ENCODE measurements at places on chromosomes 13 and 19. TPM values are rescaled to one million over a fixed set of nuclear protein-coding genes. Genes with fewer than 3 reads are reported as not detected.

DNA sequence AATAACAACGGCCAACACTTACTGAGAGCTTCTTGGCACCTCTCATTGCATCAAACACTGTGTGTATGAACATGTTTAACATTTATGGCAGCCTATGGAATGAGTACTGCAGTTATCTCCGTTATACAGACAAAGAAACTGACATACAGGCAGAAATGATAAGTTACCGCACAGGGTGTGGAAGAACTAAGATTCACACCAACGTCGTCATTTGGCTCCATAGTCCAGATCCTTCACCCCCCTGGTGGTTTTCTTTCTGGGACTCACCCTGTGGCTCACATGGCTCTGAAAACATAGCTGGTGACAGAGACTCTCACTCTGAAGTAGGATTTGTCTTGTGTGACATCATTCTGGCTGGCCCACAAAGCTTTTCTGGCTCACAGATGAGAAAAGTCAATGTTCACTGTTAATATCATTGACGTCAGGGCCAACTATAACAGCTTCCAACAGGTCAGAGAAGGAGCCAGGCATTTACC, 230.1 kb downstream of the DLEU7 start:
- H3K27ac ChIP-seq = no peak overlapping the region
- H3K4me3 ChIP-seq = no peak overlapping the region
- peaks cover 17% of the 10 kb centered on the region for H3K4me1 ChIP-seq
- peaks cover 6% of the 10 kb centered on the region for H3K27me3 ChIP-seq
- no peak for DNase-seq
- H3K36me3 ChIP-seq = no peaks in the 10 kb centered on the region

DNA sequence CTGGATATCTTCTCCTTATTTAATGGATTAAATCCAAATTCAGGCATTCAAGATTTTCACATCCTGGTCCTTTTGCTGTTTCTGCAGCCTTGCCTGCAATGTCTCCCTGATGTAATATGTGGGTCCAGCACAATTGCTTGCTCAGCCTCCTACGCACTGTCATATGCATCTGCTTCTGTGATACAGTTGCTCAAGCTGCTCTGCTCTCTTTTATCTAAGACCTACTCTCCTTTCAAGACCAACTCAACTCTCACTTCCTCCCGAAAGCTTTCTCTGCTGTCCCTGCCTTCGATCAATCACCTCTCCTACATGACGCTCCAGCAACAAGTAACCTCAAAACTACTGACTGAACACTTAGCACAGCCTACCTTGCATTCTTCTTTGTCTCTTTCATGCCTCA, 138.2 kb downstream of the DCLK1 start:
- no peaks in the 10 kb centered on the region for H3K4me1 ChIP-seq
- H3K4me3 ChIP-seq = no peak overlapping the region
- no peak for DNase-seq
- peaks cover 7% of the 10 kb centered on the region for H3K27me3 ChIP-seq
- no peaks in the 10 kb centered on the region for H3K36me3 ChIP-seq

- DNase-seq = peak; percentile 43
- no peak overlapping the region for H3K4me3 ChIP-seq
- H3K27me3 ChIP-seq = no peaks in the 10 kb centered on the region
Observed at GRCh38 chr13:105804561-105805190, 730.8 kb downstream of the EFNB2 start.

GRCh38 chr19:7980635-7981121, 24.8 kb downstream of the ELAVL1 start:
- peaks cover 14% of the 10 kb centered on the region for H3K4me1 ChIP-seq
- no peaks in the 10 kb centered on the region for H3K27me3 ChIP-seq
- no peak for DNase-seq
- H3K4me3 ChIP-seq = no peak overlapping the region
- H3K27ac ChIP-seq = no peak overlapping the region

GRCh38 chr19:12047868-12048267, 4.9 kb downstream of the ZNF878 start:
- peak; percentile 45 for DNase-seq
- no peak overlapping the region for H3K27ac ChIP-seq
- 0 out of 2 replicates have a peak, but pooled peaks cover 4% of the 10 kb centered on the region for H3K4me1 ChIP-seq
- H3K36me3 ChIP-seq = peaks cover 45% of the 10 kb centered on the region
- H3K4me3 ChIP-seq = no peak overlapping the region
- H3K27me3 ChIP-seq = no peaks in the 10 kb centered on the region

The ZNF681 gene
- 2.5 TPM for total RNA-seq

The ERF gene
- total RNA-seq = 17.0 TPM

The ZNF776 gene
- 17.3 TPM for total RNA-seq

- no peaks in the 10 kb centered on the region for H3K36me3 ChIP-seq
- H3K27ac ChIP-seq = no peak overlapping the region
- DNase-seq = no peak
- no peaks in the 10 kb centered on the region for H3K27me3 ChIP-seq
- no peaks in the 10 kb centered on the region for H3K4me1 ChIP-seq
Observed at GRCh38 chr19:28960586-28960985, 252.4 kb downstream of the UQCRFS1 start.

DNA sequence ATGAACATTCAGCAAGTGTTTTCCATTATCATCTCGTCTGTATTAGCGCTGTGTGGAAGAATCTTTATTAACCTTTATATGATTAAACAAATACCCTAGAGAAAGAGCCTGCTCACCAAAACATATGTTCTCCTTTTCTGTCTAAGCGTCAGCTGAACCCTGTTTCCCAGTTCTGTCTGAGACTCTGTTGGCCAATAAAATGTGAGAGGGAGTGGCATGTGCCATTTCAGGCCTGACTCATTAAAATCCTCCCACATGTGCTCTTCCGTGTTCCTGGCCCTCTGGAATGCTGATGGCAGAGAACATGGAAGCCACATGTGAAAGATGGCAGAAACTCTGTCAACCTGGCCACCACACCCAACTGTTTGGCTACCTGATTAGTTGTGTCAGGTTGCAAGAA, 181.9 kb upstream of the EDNRB start:
- no peaks in the 10 kb centered on the region for H3K36me3 ChIP-seq
- H3K27ac ChIP-seq = no peak overlapping the region
- no peaks in the 10 kb centered on the region for H3K27me3 ChIP-seq
- DNase-seq = no peak
- peaks cover 7% of the 10 kb centered on the region for H3K4me1 ChIP-seq

The ZNF492 gene
- total RNA-seq = 0.81 TPM

GRCh38 chr19:35000338-35000646, 169 bp downstream of the GRAMD1A start:
- no peaks in the 10 kb centered on the region for H3K36me3 ChIP-seq
- DNase-seq = no peak
- H3K27me3 ChIP-seq = no peaks in the 10 kb centered on the region
- H3K27ac ChIP-seq = no peak overlapping the region
- peaks cover 16% of the 10 kb centered on the region for H3K4me1 ChIP-seq
- peak overlapping the region; percentile 72 for H3K4me3 ChIP-seq

GRCh38 chr13:53513226-53513625, 484.6 kb downstream of the OLFM4 start:
- no peaks in the 10 kb centered on the region for H3K4me1 ChIP-seq
- H3K27me3 ChIP-seq = no peaks in the 10 kb centered on the region
- no peak for DNase-seq

The ITM2B gene
- total RNA-seq = 74.6 TPM

The DIS3 gene
- 25.5 TPM for total RNA-seq

DNA sequence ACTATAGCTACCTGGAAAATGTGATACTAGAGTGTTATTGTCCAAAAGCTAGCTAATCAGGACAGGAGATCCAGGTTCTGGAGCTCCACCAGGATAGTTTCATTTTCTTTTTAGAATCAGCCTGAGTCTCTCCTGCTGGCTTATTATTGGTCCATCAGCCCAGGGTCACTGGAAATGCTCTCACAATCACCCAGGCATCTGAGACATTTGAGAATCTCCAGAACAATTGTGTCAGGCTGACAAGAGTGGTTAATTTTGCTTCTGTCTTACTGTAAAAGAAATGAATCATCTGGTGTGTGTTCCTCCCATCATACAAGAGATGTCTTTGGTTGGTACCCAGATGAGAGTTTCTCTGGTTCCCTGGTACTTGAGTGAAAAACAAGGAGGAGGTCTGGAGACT, 43.6 kb upstream of the ZNF681 start:
- no peaks in the 10 kb centered on the region for H3K27me3 ChIP-seq
- no peak overlapping the region for H3K4me3 ChIP-seq
- no peak overlapping the region for H3K27ac ChIP-seq
- DNase-seq = no peak
- H3K4me1 ChIP-seq = no peaks in the 10 kb centered on the region

DNA sequence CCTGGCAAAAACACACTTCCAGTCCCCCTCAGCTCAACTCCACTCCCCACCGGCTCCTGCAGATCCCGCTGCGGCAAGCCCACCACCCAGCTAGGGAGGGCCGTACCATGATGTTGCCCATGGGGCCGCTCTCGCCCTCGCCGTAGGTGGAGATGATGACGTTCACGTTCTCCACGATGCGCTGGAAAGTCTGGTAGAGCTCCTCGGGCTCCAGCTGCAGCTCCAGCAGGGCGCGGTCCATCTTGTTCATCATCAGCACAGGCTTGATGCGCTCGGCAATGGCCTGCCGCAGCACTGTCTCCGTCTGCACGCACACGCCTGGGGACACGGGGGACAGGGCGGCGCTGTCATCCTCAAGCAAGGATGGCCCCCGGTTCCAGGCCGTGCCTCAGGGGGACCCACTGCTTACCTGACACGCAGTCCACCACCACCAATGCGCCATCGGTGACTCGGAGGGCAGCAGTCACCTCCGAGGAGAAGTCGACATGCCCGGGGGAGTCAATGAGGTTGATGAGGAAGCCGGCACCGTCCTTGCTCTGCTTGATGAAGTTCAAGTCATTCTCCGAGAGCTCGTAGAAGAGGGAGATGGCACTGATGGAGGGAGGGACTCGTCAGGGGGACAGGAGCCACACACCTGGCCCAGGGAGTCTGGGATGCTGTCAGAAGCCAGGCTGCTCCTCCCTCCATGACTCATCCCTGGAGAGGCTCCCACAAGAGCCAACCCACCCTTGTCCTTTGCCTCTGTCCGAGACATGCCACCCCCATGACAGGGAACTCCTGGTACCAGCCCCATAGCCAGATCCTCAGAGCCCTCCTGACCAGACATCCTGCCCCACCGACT, 2.3 kb downstream of the EEF2 start:
- peak; percentile 62 for DNase-seq
- H3K27me3 ChIP-seq = no peaks in the 10 kb centered on the region
- H3K4me1 ChIP-seq = peaks cover 20% of the 10 kb centered on the region
- H3K4me3 ChIP-seq = peak overlapping the region; percentile 97
- H3K36me3 ChIP-seq = peaks cover 66% of the 10 kb centered on the region

The GSX1 gene
- not detected for total RNA-seq

DNA sequence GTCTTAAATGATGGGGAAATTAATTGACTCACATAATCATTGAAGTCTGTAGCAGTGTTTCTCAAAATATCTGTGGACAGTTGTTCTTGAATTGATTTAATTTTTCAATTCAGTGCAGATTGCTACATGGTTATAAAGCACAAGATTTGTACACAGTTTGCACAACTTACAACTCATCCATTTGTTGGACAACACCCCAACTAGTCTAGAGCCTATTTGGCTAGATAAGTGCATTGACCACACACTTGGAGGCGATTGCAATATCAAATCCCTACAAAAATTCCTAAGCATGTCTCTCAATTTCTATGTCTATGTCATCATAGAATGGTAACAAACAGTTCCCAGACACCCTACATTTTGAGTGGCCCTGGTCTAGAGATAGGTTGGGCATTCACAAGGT, 48.0 kb upstream of the IPO5 start:
- H3K27me3 ChIP-seq = no peaks in the 10 kb centered on the region
- H3K27ac ChIP-seq = no peak overlapping the region
- no peaks in the 10 kb centered on the region for H3K4me1 ChIP-seq
- no peak overlapping the region for H3K4me3 ChIP-seq

DNA sequence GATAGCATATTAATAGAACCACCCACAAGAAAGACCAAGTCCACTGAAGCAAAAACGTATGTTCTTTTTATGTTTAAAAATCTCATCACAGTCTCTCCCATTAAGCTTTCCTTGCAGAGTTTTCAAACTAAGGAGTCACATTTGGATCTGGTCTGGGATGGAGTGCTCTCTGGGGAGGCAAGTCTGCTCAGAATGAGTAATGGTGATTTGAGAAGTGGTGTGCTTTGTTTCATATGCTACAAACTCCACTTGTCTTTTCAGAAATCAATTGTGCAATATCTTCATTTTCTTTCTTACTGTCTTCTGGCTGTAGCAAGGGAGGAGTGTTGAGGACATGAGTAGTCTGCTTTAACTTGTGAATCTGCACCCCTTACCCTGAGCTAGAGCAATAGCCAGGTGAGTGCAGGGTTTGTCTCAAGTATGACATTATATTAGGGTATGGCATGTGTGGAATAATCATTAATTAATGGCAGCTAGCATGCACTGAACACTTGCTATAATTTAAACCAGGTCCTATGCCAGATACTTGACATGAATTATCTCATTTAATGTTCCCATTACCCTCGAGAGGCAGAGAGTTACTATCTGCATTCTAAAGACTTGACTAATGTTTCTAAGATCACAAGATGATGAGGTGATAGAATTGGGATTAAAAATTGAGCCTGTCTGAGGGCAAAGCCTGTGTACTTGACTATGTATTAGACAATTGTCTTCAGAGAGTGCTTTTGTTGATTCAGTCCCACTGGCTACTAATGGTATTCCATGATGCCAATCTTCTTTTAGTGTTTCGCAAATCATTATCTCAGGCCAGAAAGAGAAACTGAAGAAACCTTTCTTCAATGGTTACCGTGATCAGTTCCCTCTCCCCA, 171.8 kb downstream of the GPC6 start:
- no peak overlapping the region for H3K27ac ChIP-seq
- no peak for DNase-seq
- no peak overlapping the region for H3K4me3 ChIP-seq
- H3K36me3 ChIP-seq = no peaks in the 10 kb centered on the region
- H3K4me1 ChIP-seq = peaks cover 9% of the 10 kb centered on the region
- H3K27me3 ChIP-seq = no peaks in the 10 kb centered on the region

DNA sequence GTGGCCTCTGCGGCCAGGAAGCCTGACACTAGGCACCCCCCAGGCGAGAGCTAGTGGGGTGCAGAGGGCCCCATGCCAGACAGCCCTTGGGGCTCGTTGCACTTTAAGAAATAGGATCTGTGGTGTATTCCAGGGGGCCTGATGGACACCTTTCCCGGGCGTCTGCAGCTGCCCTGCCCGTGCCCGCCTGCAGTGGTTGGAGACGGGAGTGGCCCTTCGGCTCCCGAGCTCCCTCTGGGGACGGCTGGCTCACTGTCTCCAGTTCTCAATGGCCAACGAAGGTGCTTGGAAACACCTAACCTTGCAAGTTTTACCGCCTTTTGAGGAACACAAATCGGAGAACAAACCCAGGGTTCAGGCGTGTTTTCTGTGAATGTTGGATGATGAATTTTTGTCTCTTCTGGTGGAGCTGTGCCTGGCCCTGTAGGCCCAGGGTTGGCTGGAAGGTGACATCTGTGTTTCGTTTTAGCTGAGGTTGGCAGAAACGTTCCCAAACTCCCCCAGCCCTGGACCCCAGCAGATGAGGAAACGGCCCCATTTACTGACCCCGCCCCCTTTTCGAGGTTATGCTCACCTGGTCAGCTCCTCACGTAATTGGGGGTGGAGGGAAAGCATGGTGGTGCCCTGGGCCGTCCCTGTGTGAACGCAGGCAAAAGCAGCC, 17.4 kb upstream of the NPAS1 start:
- no peak for DNase-seq
- no peak overlapping the region for H3K27ac ChIP-seq
- no peaks in the 10 kb centered on the region for H3K4me1 ChIP-seq
- no peaks in the 10 kb centered on the region for H3K27me3 ChIP-seq
- H3K4me3 ChIP-seq = no peak overlapping the region

- no peaks in the 10 kb centered on the region for H3K4me1 ChIP-seq
- no peak overlapping the region for H3K27ac ChIP-seq
Observed at GRCh38 chr19:30516531-30516930, 144.3 kb downstream of the ZNF536 start.

- no peaks in the 10 kb centered on the region for H3K27me3 ChIP-seq
- DNase-seq = no peak
- no peaks in the 10 kb centered on the region for H3K4me1 ChIP-seq
- no peak overlapping the region for H3K27ac ChIP-seq
Observed at GRCh38 chr13:29081697-29082440, 261.7 kb downstream of the MTUS2 start.

The CA11 gene
- 4.1 TPM for total RNA-seq
